Ureter (tissue), 1 donor: ENCODE measurements at places on chromosomes 6 and 20. TPM values are rescaled to one million over a fixed set of nuclear protein-coding genes. Genes with fewer than 3 reads are reported as not detected.

- DNase-seq: no peak
Observed at GRCh38 chr6:168343239-168344150, 23.9 kb upstream of the DACT2 start.

DNA sequence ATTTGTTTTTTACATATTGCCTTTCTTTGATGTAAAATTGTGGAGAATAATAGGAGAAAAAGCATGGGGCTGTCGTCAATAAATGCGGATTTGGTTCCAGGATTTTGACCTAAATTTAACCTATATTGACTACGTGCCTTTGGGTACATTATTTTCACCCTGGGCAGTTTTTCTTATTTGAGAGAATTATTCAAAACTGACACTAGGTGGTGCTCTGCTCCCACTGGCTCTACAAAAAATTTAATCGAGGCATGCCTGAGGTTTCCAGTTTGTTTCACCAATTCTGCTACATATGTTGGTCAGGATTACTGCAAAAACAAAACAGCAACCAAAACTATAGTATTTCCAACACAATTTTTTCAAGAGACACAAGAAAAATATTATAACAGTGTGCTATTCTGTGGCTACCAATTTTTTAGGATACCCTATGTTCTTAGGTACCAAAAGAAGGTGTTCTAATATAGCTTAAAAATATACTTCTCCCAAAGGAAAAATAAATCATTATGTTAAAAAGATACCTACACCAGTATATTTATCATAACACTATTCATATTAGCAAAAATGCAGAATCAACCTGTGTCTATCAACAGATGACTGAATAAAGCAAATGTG is 48.6 kb upstream of the FABP7 start:
- DNase-seq: no peak

GRCh38 chr6:111724039-111724438 is 118.4 kb upstream of the TRAF3IP2 start:
- no peak for DNase-seq

DNA sequence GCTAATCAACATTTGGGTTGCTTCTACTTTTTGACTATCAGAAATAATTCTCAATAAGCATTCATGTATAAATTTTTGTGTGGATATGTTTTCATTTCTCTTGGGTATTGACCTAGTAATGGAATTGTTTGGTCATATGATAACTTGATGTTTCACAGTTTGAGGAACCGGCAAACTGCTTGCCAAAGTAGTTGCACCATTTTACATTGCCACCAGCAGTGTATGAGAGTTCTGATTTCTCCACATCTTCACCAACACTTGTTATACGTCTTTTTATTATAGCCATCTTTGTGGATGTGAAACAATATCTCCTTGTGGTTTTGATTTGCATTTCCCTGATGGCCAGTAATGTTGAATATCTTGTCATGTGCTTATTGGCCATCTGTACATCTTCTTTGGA is 42.6 kb upstream of the TGM2 start:
- no peak for DNase-seq

DNA sequence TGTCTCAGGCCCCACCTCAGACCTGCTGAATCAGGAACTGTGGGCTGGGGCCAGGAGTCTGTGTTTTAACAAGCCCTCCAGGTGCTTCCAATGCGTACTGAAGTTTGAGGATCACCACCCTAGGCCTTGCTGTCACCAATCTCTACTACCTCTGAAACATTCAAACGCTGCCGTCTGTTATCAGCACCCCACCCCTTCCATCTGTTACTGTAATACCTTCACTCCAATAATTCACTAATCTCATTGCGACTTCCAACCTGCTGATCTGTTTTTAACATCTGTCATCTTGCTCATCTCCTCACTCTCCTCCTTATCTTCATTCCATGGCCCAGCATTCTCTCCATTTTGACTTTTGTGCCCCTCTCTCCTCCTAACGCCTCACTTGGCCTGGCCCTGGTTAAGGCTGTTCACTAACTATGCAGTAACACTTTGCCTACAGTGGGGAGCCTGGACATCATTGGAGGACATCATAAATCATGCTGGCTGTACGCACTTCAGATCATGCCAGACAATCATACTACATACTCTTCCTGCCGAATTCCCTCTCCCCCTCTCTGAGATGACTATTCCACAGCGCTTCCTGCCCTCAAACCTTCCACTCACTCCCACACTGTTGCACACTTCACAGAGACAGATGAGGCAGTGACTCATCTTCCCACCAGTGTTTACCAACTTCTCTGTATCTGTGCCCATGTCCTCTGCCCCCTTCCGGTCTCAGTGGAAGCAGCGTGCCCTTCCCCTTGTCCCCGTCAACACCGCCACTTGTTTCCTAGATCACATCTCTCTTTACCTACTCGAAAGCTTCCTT is 3.0 kb upstream of the GUCA1B start:
- DNase-seq: no peak

GRCh38 chr20:58021481-58021880 is 207.0 kb downstream of the ANKRD60 start:
- no peak for DNase-seq

GRCh38 chr6:31775633-31776484 is 1.3 kb downstream of the VWA7 start:
- no peak for DNase-seq

WFDC12 gene
- not detected for total RNA-seq

OR2W1 gene
- total RNA-seq: not detected
